ENCODE measurements at places on chromosomes 2 and 18.

DNA sequence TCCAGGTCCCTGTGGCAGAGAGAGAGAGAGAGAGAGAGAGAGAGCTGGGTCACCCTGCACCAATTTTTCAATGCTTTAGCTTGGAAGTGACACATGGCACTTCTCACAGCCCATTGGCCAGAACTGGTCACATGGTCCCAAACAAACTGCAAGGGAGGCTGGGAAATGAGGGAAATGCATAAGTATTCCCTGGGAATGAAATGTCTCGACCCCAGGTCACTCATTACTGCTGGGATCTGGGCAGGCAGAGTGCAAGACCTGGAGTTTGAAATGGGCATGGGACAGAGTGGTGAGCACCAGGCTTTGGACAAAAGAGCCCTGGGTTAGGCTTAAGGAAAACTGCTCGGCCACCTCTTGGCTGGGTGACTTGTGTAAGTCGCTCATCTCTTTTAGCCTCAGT lies 37.0 kb downstream of the SMAD7 start:
- DNase-seq, result no peak

- DNase-seq, result no peak
Observed at GRCh38 chr18:35189510-35189909, 51.3 kb upstream of the ZNF397 start.

- no peak for DNase-seq
Observed at GRCh38 chr18:78996741-78997490, 17.3 kb downstream of the SALL3 start.

DNA sequence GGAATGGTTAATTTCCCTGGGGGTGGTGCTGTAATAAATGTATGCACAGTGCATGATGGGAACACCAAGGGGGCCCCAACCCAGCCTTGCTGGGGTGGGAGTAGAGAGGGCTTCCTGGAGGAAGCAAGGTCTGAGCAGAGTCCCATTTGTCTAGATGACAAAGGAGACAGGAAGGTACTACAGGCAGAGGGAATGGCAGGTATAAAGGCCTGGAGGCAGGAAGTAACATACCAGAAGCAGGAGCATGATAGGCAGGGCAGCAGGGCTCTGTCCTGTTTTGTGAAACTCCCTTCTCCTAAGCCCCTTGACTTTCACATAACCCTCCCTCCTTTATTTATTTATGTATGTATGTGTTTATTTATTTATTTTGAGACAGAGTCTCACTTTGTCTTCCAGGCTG lies 3.9 kb downstream of the GMPPA start:
- no peak for DNase-seq

GRCh38 chr2:96505231-96505889 lies at the start of gene NEURL3:
Gene NEURL3 (minus strand): TSS chr2:96505357. CDS start chr2:96505286, 71 bp downstream.
- no peak for DNase-seq

DNA sequence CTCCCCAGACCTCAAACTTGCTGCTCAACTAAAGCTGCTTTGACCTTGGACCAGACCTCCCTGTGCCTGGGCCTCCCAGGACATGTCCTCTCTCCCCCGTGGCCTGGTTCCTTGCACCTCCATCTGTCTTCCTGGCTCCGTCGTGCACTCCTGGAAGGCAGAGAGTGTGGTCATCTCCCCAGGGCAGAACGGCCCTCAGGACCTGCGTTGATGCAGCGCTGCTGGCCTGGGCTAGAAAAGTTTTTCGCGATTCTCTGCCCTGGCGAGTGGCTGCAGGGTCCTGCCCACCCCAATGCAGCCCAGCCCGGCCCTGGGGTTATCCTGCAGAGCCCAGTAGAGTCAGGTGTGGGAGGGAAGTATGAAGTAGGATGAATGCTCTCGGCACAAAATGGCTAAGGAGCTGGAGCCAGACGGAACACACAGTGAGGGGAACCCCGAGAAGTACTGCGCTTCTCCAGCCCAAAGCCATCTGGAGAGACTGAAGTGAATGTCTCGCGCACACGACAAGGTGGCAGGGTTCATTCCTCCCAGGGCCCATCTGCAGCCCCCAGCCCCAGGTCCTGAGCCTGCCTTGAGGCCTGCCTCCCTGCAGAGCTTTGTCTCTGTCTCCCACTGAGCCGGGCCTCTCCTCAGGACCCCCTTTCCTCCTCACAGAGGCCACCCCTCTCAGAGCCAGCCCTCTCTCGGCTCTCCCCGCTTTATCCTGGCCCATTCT lies 41.7 kb downstream of the ATOH8 start:
- DNase-seq, result peak; percentile 40

- DNase-seq, result peak; percentile 46
Observed at GRCh38 chr18:44741511-44741910, 60.8 kb downstream of the SETBP1 start.

DNA sequence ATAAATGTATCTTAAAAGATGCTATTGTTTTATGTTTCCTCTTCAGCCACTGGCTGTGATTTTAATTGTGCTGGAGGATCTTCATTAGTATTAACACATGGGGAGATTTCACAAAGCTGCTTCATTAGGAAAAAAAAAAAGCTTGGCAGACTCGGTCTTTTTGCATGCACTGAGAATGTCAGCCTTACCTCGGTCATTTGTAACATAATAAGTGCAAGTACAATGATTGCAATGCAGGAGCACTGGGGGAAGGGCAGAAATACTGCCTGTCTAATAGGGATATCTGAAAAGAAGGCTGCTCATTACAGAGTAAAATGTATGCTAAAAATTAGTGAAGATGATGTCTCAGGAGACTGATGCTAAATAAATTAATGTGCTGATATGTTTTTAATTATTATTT lies 1.3 kb upstream of the BAZ2B start:
- DNase-seq, result no peak

All from ovary (tissue), 10 donors.